Spinal cord (tissue), 10 donors: ENCODE measurements at places on chromosomes 12 and 14. TPM values are rescaled to one million over a fixed set of nuclear protein-coding genes. Genes with fewer than 3 reads are reported as not detected.

COX8C gene
- not detected for total RNA-seq

LRRC23 gene
- total RNA-seq = 13.5 TPM

UTP20 gene
- total RNA-seq = 18.1 TPM

ABCC9 gene
- 41.8 TPM for total RNA-seq

FGF6 gene
- not detected for total RNA-seq

MYO1H gene
- total RNA-seq = 0.28 TPM

LTBR gene
- total RNA-seq = 43.5 TPM

DTX1 gene
- total RNA-seq = 14.4 TPM

SPTB gene
- 19.0 TPM for total RNA-seq

DDIT3 gene
- 46.7 TPM for total RNA-seq

GPD1 gene
- 14.8 TPM for total RNA-seq

RNU4-1 gene
- under 0.01 TPM for total RNA-seq
